ENCODE measurements at places on chromosomes 6 and 20.

- DNase-seq = no peak
These were observed 144.2 kb downstream of the JARID2 start for GRCh38 chr6:15389765-15390723.

DNA sequence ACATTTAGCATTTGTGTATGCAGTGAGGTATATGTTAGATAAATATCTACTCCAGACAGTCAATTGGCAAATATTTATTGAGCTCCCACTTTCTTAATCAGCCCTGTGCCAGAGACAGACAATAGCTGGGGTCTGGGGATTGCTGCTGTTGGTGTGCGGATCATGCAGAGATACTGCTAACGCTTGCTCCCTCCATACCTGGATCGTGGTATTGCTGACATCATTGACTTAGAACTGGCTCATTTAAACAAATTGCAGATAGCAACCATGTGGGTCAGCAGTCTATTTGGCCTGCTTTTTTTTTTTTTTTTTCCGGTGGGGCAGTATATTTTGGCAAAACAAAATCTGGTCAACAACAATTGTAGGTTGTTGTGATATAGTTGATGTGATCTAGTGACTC, 9.5 kb downstream of the ARID1B start:
- DNase-seq = no peak

- no peak for DNase-seq
These were observed 109.2 kb upstream of the CDYL start for GRCh38 chr6:4666886-4667513.

- DNase-seq = no peak
These were observed 18.4 kb upstream of the AKAP7 start for GRCh38 chr6:131116755-131117360.

DNA sequence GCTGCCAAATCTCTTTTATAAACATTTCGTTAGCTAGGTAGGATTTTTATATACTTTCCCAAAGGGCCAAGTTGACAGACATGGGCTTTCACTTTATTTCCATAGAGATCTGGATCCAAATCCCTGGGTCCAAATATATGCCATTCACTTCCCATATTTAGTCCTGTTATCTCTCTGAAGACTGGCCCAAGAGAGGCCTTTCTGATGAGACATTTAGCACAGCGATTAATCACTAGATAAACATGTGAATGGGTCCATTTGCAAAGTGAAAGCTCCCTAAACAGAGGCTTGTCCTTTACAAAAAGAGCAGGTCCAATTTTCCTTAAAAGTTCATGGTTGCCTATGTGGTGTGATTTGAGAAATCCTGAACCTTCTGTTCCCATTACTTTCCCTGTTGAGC, 132.6 kb downstream of the TRMT11 start:
- DNase-seq = no peak

GRCh38 chr20:43680981-43681380, 14.1 kb downstream of the MYBL2 start:
- no peak for DNase-seq

- no peak for DNase-seq
These were observed 511.8 kb upstream of the ID4 start for GRCh38 chr6:19325335-19325789.

DNA sequence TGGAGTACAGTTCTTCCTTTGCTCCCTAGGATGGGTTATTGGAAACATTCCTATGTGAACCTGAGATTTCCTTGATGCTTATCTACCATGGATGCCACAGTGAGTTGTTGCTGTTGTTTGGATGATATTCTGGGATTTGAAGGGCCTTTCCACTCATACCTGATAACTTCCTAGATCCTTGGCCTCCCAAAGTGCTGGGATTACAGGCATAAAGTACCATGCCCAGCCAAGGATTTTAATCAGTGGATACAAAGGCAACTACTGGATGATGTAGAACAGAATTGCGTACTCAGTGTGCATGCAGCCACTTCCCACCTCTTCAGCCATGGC, 20.0 kb downstream of the PPP1R16B start:
- no peak for DNase-seq

GRCh38 chr20:19952392-19952791, 64.8 kb upstream of the NAA20 start:
- DNase-seq = no peak

DNA sequence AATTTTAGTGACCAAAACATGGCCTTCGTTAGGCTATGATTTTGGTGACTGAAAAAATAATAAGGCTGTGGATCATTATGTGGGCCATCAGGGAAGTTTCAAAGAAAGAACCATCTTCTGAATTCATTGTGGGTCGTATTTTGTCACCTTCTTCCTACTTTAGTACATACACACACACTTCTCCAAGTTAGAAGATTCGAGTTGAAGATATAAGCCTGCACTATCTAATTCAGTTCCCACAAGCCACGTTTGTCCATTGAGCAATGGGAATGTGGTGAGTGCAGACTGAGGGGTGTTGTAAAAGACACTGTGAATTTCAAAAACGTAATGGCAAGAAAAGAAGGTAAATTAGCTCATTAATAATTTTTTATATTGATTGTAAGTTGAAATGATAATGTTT, 766.0 kb downstream of the KIF16B start:
- no peak for DNase-seq

GRCh38 chr20:41776421-41776820, 158.2 kb upstream of the CHD6 start:
- DNase-seq = no peak

GRCh38 chr6:132715204-132715603, 1.3 kb upstream of the VNN1 start:
- DNase-seq = no peak

GRCh38 chr6:65938000-65938399, 231.0 kb upstream of the EYS start:
- no peak for DNase-seq

DNA sequence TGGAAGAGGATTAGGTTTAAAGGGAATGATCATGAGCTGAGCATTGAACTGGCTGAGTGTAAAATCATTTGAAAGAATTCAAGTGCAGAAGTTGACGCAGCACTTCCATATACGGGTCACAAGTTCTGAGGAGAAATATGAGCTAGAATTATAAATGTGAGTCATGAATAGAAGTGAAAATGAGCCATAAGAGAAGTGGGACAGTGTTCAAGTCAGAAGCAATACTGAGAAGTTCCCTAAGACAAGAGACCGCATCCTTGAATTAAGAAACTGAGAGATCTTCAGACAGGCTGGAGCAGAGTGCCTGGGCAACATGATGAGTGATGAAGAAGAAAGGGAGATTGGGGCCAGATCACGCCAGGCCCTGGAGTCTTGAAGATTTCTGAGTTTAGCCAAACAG, 209.7 kb downstream of the TBX18 start:
- no peak for DNase-seq

DNA sequence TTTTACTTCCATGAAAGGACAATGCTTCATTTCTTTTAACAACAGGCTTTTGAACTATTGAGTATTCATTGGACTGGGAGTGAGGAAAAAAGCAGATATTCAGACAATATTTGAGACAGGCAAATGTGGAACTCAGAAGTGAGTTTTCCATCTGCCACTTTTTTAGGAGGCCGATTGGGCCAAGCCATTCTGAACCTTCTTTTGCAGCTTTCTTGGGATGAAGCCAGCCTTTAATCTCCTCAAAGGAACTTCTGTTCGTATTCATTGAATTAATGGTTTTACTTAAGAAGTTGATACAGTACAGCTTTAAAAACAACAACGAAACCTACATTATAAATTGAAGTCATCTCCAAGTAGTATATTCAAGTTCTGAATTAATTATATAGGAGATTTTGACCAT, 187.1 kb upstream of the RNF217 start:
- DNase-seq = no peak

- no peak for DNase-seq
These were observed 14.7 kb upstream of the SIM1 start for GRCh38 chr6:100479179-100480035.

- DNase-seq = no peak
These were observed 58.0 kb downstream of the BLOC1S5 start for GRCh38 chr6:8006208-8006607.

- no peak for DNase-seq
These were observed 38.7 kb upstream of the ECI2 start for GRCh38 chr6:4174042-4174441.

DNA sequence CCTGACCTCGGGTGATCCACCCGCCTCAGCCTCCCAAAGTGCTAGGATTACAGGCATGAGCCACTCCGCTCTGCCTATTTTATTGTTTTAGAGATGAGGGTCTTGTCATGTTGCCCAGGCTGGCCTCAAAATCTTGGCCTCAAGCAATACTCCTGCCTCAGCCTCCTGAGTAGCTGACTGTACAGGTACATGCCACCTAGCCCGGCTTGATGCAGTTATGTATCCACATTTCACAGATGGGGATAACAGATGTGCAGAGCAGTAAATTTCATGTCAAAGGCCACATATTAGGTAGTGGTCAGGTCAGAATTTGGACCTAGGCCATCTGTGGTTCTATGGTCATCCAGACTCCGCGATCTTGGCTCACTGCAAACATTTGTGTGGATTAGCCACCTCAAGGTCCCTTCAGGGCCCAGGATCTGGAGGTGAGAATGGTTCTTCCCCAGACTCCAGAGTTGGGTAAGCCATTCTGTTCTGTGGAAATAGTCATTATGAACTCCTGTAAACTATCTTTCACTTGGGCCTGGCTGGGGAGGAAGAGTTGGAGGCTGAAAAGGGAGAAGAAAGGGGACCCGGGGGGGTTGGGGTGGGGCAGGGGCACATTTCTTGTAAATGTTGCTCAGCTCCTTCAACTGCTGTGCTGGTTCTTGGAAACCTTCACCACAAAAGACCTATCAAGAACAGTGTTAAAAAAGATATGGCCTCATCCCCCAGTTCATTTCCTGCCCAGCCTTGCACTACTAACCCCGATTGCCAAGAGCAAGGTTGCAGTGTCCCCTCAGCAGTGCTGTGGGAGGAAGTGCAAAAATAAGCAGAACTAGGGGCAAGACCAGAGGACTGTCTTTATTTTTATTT, 13.0 kb downstream of the PIM1 start:
- DNase-seq = peak; percentile 61

GRCh38 chr20:38528167-38528566, 52.8 kb upstream of the ADIG start:
- no peak for DNase-seq

GRCh38 chr6:27812078-27812804, 100.0 kb downstream of the OR2B2 start:
- DNase-seq = no peak

DNA sequence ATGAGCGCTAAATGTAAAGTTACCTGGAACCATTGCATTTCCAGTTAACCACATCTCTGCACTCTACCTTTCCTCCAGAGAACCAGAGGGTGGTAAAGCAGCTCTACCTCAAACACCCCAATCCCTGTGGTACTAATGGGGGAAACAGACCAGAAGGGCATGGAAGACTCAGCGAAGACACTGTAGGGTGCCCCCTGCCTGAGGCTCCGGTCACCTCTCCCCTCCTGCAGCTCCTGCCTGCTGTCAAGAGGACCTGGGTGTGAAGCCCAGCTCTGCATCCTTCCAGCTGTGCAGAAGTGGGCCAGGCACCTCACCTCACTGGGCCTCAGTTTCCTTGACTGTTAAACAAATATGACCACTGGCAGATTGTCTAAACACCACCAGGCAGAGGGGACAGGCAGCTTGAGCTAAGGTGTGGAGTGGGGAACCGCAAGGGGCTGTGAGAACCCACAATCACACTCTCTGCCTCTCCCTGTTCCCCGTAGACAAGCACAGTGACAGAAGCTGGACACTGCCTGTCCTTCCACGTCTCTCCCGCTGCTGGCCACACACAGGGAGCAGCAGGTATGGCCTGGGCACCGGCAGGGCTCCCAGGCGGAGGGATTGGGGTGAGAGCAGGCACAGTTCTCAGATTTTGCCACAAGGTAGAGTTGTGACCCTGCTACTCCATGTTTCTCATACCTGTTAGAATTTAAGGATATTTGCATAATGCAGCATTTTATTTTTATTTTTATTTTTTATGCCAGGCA, 9.1 kb upstream of the BPIFA2 start:
- no peak for DNase-seq

GRCh38 chr6:20891161-20891560, 356.9 kb downstream of the CDKAL1 start:
- no peak for DNase-seq

GRCh38 chr20:1005452-1006027, 3.4 kb upstream of the RSPO4 start:
- peak; percentile 30 for DNase-seq

DNA sequence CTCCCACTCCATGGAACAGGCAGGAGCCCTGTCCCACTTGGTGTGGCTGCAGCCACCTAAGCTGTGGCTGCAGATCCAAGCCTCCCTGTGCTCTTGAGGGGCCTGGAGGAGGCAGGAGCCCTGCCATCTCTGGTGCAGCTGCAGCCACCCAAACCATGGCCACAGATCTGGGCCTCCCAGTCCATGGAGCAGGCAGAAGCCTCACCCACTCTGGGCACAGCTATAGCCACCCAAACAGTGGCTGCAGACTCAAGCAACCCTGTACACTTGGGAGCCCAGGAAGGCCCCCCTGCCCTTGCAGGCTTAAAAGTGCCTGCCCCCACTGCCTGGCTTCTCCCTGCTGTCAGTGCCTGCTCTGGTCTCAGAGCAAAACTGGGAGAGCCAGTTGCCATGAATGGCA, 320.3 kb downstream of the RFPL4B start:
- DNase-seq = no peak

GRCh38 chr6:149454346-149454848, 30.4 kb downstream of the ZC3H12D start:
- no peak for DNase-seq

DNA sequence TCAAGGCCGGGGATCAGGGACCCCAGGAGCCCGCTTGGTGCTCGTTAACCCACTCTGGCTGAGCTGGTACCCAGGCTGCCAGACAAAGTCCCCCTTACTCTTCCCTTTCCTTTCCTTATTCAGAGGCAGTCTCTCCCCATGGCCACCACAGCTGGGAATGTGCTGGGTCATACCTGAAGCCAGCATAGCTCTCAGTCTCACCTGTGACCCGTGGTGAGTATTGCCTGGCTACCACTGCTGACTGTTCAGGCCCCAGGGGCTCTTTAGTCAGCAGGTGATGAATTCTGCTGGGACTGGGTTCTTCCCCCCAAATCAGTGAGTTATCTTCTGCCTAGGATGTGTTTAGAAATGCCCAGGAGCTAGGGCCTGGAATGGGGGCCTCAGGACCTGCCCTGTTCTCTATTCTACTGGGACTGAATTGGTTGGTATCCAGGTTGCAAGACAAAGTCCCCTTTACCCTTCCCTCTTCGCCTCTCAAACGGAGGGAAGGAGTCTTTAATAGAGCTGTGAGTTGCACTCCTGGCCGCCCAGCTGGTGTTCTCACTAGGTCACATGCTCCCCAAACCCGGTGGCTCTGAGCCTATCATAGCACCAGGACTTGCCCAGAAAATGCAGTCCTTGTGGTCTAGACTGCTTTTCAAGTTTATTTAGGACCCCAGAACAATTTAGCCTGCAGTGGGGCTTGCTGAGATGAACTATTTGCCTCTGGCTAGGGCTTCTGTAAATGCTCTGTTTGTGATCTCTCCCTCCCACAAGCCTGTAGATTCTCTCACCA, 64.6 kb downstream of the MYO6 start:
- DNase-seq = no peak

DNA sequence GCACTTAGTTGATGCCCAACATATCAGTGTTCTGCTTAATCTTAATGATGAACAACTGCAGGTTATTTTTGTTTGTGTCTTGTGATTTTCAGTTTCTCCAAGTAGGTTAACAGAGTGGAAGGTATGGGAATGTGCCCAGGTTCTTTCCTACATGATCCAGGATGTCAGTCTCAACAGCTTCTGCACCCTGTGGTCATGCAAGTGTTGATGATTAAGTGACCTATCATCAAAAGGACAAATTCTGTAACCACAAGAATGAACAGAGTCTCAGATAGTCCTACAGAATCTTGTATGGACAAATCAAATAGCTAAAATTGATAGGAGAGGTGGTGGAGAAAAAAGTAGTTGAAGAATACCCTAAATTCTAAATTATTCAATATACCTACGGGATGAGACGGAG, 26.1 kb downstream of the MAN1A1 start:
- DNase-seq = no peak

All from activated CD4-positive, alpha-beta T cell treated with anti-CD3 and anti-CD28 coated beads, Interleukin-2, amount 50 U/mL, for 48 hours (primary cell).